ENCODE measurements at places on chromosomes 4 and X. TPM values are rescaled to one million over a fixed set of nuclear protein-coding genes. Genes with fewer than 3 reads are reported as not detected.

DNA sequence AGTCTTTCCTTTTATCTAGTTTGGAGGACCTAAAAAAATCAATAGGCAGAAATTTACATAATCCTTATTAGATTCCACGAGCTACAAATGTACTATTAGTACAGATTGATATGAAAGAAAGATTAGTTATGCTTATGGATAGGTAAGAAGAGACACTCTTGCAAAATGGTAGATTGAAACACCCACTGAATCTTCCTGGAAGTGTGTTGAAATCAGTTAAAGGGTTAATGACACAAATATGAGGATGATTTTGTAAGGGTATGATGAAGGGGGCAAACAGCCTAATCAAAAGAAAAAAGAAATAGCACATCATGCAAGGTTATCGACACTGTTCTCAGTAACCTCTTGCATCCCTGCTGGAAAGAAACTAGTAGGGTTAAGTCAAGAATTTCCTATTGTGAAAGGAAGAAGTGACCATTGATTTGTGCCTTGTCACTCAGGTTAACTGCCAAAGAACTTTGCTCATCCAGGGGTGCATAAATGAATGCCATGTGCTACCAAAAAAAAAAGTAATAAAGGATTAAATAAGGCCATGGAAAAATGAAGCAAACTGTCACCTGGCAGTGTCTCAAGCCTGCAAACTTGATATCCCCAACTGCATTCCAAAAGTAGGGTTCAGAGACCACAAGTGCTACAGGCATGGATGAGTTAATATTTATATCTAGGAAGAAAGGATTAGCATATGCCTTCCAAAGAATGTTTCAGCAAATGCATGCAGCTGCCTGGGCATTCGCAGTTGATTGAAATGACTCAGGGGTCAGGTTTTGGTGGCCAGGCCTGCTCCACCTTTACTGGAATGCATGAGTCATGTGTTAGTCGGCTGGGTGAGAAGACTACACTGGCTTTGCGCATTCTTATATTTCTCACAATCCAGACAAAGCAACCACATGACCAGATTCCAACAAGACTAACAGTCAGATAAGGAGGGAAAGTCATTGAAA is 78.3 kb upstream of the ATXN3L start:
- DNase-seq: peak; percentile 21

BGN gene
- not detected for total RNA-seq

DNA sequence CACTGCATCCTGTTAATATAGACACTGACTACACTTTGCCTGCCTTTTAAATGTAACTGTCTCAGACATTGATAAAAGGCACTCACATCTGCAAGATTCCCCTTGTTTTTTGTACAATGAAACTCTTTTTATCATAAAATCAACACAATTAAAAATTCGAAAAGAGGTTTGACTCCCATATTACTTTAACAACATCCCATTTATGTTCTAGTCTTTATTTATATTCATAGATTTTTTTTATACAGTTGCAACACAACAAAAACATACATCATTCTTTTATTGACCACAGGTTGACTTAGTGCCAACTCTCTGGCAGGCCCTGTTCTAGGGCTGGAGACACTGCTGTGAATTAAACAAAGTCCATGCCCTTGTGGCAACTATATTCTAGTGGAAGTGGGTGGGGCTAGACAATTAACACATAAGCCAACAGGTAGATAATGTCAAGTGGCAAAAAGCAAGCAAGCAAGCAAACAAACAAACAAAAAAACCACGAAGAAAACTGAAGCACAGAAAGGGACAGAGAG is 36.8 kb downstream of the ANK2 start:
- DNase-seq: no peak

GCNA gene
- 4.4 TPM for total RNA-seq

TMEM271 gene
- total RNA-seq: not detected

- DNase-seq: no peak
These were observed 85.8 kb downstream of the DCTD start for GRCh38 chr4:182831376-182831775.

GRCh38 chrX:53049127-53049517 is 533 bp downstream of the GPR173 start:
- DNase-seq: no peak

DNA sequence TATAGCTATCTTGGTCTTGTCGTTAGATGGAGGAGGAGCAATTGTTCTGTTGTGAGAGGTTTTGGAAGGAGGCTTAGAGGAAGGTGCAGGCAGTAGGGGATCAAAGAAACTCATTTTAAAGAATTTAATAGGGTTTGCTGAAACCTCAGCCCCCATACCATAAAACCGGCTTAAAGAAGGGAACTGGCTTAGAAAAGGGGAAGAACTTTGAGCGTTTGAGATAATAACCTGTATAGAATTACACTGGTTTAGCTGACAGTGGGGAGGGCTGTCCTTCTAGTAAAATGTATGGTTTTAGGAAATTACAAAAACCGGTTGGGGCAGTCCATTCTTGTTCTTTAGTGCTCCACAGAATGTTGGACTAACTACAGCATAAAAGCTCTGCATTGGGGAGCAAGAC is 128.1 kb downstream of the KDM6A start:
- DNase-seq: no peak

DNA sequence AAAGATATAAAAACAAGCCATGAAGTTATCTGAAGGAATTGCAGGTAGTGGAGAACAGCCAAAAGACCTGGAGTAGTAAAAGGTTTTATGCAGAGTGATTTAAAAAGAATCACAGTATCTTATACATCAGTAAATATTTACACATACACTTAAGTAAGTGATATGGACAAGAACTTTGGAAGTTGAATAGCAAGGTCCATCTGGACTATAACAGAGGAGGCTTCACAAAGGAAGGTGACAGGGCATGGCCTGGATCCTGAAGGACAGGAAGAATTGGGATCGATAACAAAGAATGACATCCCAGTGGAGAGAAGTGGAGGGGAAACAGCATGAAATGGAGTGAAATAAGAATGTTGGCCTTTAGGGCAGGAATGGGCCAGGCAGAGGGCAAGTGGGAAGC is 46.2 kb downstream of the TET2 start:
- DNase-seq: no peak

DNA sequence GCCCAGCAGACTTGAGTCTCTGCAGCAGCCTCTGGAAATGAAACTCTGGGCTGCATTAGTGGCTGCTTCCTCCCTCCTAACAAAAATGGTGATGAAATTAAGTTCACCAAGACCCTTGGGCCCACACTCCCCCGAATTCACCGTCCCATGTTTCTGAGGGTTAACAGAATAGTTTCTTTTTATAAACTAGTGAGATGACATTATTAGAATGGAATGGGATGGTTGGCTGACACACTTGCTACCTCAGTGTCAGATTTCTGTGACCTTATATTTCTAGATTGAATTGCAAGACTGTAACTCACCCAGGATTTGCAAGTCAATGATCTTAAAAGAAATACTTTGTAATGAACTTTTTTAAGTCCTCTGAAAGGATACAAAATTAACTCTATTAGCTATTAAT is 127.1 kb downstream of the SHROOM3 start:
- no peak for DNase-seq

GRCh38 chrX:69896046-69896445 is 153.7 kb downstream of the AWAT2 start:
- no peak for DNase-seq

GRCh38 chr4:128454281-128454871 is 166.8 kb upstream of the PGRMC2 start:
- peak; percentile 60 for DNase-seq

BEND4 gene
- 0.13 TPM for total RNA-seq

Measured in activated CD4-positive, alpha-beta memory T cell treated with anti-CD3 and anti-CD28 coated beads, Interleukin-2, amount 10 ng/mL, durations not matched to agents 7 days and 5 days (primary cell).